ENCODE measurements at places on chromosomes 5 and 9. TPM values are rescaled to one million over a fixed set of nuclear protein-coding genes. Genes with fewer than 3 reads are reported as not detected.

CCL27 gene
- total RNA-seq: not detected

PCDHA9 gene
- 0.59 TPM for total RNA-seq

ARID3C gene
- not detected for total RNA-seq

TTC23L gene
- 2.0 TPM for total RNA-seq

ABLIM3 gene
- total RNA-seq: 49.5 TPM

DNAH5 gene
- total RNA-seq: 0.37 TPM

SLC6A7 gene
- total RNA-seq: not detected

GRCh38 chr9:83906144-83906543 is 15.1 kb downstream of the KIF27 start:
- DNase-seq: no peak
- H3K27ac ChIP-seq: no peak overlapping the region
- H3K4me3 ChIP-seq: no peak overlapping the region
- H3K4me1 ChIP-seq: no peaks in the 10 kb centered on the region
- H3K36me3 ChIP-seq: no peaks in the 10 kb centered on the region
- H3K27me3 ChIP-seq: no peaks in the 10 kb centered on the region

- no peak overlapping the region for H3K4me3 ChIP-seq
- no peak for DNase-seq
- H3K4me1 ChIP-seq: no peaks in the 10 kb centered on the region
- no peaks in the 10 kb centered on the region for H3K27me3 ChIP-seq
- H3K27ac ChIP-seq: no peak overlapping the region
Measured at GRCh38 chr5:106019261-106019660, 1651.5 kb downstream of the EFNA5 start.

DNA sequence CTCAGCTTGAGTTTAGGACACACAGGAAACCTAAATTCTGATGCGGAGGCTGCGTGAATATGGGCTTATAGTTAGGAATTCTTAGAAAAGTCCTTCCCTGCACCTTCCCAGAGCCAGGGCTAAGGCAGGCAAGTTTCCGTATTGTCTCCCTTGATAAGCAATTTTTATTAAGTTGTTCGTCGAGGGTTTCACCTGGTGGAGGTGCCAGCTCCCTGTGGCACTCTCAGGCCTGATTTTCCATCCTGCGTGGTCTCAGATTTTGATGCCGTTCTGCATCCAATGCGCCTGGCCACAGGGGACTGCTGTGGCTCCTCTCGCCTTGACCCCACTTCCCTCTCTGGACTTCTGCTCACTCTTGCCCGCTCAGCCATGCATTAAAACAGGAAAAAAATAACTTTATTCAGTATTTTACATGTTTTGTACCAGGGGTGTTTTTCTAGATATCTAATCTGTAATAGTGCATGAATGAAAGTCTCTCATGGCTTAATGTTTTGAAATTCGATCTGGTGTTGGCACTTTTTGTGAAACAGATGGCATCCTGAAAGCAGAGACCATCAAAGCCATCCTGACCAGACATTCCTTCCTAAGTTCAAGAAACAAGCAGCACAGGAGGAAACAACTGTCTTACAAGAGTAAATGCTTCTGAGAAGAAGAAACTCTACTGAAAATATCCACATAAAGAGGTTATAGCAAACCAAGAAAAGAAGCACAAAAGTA is 50.7 kb downstream of the TRIP13 start:
- H3K27me3 ChIP-seq: no peaks in the 10 kb centered on the region
- DNase-seq: no peak
- no peaks in the 10 kb centered on the region for H3K36me3 ChIP-seq
- H3K4me3 ChIP-seq: no peak overlapping the region
- H3K27ac ChIP-seq: no peak overlapping the region

- H3K27ac ChIP-seq: peak overlapping the region; percentile 7
- H3K27me3 ChIP-seq: no peaks in the 10 kb centered on the region
- peak overlapping the region; percentile 30 for H3K4me3 ChIP-seq
- DNase-seq: no peak
- no peaks in the 10 kb centered on the region for H3K4me1 ChIP-seq
Measured at GRCh38 chr9:33447799-33448553, 583 bp upstream of the AQP3 start.

- DNase-seq: no peak
- H3K4me1 ChIP-seq: no peaks in the 10 kb centered on the region
- no peaks in the 10 kb centered on the region for H3K27me3 ChIP-seq
- H3K27ac ChIP-seq: no peak overlapping the region
- H3K36me3 ChIP-seq: no peaks in the 10 kb centered on the region
Measured at GRCh38 chr9:101860920-101861319, 122.5 kb upstream of the GRIN3A start.

DNA sequence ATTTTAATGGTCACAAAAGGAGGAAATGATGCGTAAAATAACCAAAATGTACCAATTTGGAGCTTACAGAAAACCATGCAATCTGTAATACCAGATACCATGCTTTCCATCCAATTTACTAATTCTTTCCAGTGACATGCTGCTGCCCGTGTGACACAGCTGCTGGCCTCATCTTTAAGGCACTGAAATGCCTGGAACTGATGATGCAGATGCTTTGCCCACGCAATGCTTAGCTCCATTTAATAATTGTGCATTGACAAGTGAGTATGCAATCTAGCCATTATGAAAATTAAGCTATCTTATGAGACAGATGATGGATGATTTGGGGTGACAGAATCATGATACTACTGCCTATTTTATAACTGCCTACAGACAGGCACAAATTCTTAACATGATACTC is 169.2 kb upstream of the CTNND2 start:
- H3K4me3 ChIP-seq: no peak overlapping the region
- no peak overlapping the region for H3K27ac ChIP-seq
- H3K27me3 ChIP-seq: no peaks in the 10 kb centered on the region
- no peaks in the 10 kb centered on the region for H3K4me1 ChIP-seq
- DNase-seq: no peak

GRCh38 chr5:96563816-96564215 is 98.4 kb upstream of the CAST start:
- H3K27ac ChIP-seq: no peak overlapping the region
- no peak for DNase-seq
- H3K4me3 ChIP-seq: no peak overlapping the region
- H3K27me3 ChIP-seq: no peaks in the 10 kb centered on the region

GRCh38 chr9:76512826-76513225 is 53.8 kb downstream of the GCNT1 start:
- DNase-seq: no peak
- H3K27me3 ChIP-seq: no peaks in the 10 kb centered on the region
- no peak overlapping the region for H3K27ac ChIP-seq

- H3K4me3 ChIP-seq: peak overlapping the region; percentile 76
- DNase-seq: no peak
- no peaks in the 10 kb centered on the region for H3K27me3 ChIP-seq
- no peaks in the 10 kb centered on the region for H3K4me1 ChIP-seq
- H3K36me3 ChIP-seq: no peaks in the 10 kb centered on the region
- H3K27ac ChIP-seq: peak overlapping the region; percentile 88
Measured at GRCh38 chr5:74685979-74686631, 1.1 kb downstream of the HEXB start.

DNA sequence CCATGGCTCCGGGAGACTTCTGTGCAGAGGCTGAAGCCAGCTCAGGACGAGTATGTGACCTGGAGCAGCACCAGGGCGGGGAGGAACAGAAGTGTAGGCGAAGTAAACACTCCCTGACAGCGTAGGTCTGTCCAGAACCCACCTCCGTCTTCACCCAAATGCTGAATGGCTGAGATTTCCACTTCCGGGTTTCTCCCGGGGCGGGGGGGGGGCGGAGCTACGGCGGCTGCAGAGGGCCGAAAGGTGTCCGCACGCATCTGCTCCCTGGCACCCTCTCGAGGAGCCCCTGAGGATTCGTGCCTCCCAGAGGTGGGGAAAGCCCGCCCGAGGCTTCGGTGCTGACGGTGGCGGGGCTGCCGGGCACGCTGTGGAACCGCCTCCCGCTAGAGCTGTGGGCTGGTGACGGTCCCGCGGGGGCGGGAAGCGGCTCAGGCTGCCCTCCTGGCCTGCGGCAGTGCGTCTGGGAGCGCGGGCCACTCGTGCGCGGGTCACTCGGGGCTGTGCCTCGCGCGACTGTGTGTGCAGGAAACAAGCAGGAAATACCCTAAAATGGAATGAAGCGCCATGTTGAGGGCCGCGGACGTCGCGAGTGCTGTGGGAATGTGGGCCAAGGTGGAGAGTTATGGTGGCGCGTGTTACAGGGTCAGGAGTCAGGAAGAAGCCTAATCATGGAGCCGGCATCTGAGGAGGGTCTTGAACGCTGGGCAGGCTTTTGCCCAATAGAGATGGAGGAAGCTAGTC is 1425.4 kb downstream of the FOXD4L5 start:
- H3K4me1 ChIP-seq: no peaks in the 10 kb centered on the region
- H3K27me3 ChIP-seq: no peaks in the 10 kb centered on the region
- peak; percentile 20 for DNase-seq
- no peaks in the 10 kb centered on the region for H3K36me3 ChIP-seq
- H3K27ac ChIP-seq: no peak overlapping the region

- no peaks in the 10 kb centered on the region for H3K36me3 ChIP-seq
- H3K27me3 ChIP-seq: no peaks in the 10 kb centered on the region
- no peaks in the 10 kb centered on the region for H3K4me1 ChIP-seq
- no peak for DNase-seq
- no peak overlapping the region for H3K4me3 ChIP-seq
Measured at GRCh38 chr5:98121036-98121936, 652.2 kb upstream of the RGMB start.

DNA sequence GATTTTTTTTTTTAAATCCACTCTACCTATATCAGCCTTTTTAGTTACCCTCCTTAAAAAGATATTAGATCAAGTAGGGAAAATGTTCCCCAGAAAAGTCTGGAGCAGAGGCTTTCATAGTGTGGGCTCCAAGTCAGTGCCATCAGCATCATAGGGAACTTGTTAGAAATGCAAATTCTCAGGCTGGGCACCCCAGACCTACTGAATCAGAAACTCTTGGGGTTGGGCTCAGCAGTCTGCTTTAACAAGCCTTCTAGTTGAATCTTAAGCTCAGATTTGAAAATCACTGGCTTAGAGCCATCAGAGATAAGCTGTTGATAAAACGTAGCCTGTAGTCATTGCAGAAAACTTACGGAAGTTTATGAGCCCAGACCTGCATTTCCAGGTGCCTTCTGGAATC is 140.1 kb downstream of the TMEM38B start:
- H3K36me3 ChIP-seq: no peaks in the 10 kb centered on the region
- no peaks in the 10 kb centered on the region for H3K27me3 ChIP-seq
- no peak for DNase-seq
- no peak overlapping the region for H3K4me3 ChIP-seq
- H3K4me1 ChIP-seq: no peaks in the 10 kb centered on the region
- no peak overlapping the region for H3K27ac ChIP-seq

GRCh38 chr5:77366717-77367500 is 125.2 kb downstream of the WDR41 start:
- H3K27ac ChIP-seq: no peak overlapping the region
- no peaks in the 10 kb centered on the region for H3K4me1 ChIP-seq
- no peaks in the 10 kb centered on the region for H3K36me3 ChIP-seq
- no peak for DNase-seq
- no peaks in the 10 kb centered on the region for H3K27me3 ChIP-seq
